ENCODE measurements at places on chromosomes 4 and X. TPM values are rescaled to one million over a fixed set of nuclear protein-coding genes. Genes with fewer than 3 reads are reported as not detected.

DNA sequence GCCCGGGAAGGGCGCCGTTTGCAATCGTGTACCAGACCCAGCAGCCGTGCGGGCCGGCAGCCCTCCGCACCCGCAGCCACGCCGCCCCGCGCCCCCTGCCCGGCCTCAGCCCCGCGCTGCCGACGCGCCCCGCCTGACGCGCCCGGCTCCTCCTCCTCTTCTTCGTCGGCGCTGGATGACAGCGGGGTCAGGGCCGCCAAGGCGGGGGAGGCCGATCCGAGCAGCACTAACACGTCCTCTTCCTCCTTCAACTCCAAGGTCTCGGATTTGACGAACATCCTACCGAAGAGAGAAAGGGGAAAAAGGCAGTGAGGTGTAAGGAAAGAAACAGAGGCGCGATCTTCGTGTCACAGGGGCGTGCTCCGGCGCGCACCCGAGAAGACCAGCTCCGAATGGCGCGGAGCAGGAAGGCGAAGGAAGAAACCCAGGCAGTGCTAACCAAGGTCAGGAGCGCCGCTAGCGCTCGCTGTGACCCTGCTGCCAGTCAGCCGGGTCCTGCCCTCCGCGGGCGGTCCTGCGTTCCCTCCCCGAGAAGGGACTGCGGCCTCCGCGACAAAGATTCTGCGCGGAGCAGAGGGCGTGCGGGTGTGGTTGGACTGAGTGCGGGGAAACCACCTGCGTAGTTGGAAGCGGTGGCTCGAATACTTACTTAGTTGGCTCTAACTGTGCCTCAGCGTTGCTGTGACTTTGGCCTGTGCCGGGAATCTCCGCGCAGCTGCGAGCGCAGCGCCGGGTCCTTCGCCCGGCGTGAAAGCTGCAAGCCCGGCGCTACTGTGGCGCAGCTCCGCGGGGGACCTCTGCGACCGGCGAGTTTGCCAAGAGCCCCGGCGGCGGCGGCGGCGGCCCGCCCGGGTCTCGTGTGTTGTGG lies 548 bp downstream of the NEUROG2 start:
- peak; percentile 17 for DNase-seq

DNA sequence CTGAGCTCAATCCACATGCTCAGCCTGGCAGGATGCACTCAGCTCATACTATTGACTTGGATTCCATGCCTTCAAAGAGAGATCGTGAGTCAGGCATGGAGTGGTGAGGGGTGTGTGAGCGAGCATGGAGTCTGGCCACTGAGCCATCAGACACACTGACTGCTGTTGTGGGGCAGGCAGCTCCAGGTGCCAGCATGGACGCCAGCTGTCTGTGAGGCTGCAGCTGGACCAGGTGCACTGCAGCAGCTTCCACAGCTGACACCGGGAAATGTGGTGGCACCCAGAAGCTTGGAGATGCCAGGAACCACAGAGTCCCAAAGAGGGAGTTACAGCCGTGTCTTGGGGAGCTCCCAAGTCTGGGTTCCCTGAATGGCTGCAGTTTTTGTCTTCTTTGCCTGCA lies 1026.4 kb upstream of the ADGRL3 start:
- no peak for DNase-seq

DNA sequence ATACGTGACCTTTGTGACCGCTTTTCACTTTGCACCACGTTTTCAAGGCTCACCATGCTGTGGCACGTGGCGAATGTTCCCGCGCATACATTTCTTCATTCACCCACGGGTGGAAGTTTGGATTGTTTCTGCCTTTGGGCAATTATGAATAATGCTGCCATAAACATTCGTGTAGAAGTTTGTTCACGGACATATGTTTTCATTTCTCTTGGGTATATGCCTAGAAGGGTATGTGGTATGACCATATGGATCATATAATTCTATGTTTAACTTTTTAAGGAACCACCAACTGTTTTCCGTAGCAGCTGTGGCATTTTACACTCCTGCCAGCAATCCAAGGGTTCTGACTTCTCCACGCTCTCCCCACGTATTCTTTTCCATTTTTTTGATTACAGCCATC lies 60.9 kb upstream of the MXD4 start:
- no peak for DNase-seq

DNA sequence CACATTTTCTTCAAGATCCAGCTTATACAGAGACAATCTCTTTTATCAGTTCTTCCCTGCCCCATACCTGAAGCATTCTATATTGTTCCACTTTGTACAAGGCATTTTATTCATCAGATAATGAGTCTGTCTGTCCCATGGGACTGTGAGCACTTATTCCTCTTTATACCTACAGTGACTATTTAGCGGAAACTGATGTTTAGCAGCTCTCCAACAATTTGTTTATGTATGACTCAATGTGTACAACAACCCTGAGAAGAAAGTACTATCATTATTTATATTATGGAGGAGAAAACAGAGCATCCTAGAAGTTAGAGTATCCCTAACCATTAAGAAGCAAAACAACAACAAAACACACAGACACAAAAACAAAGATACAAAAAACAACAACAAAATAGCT lies 306.5 kb downstream of the PRDM5 start:
- DNase-seq = no peak

- no peak for DNase-seq
Observed at GRCh38 chr4:122689972-122690371, 42.5 kb upstream of the BBS12 start.

DNA sequence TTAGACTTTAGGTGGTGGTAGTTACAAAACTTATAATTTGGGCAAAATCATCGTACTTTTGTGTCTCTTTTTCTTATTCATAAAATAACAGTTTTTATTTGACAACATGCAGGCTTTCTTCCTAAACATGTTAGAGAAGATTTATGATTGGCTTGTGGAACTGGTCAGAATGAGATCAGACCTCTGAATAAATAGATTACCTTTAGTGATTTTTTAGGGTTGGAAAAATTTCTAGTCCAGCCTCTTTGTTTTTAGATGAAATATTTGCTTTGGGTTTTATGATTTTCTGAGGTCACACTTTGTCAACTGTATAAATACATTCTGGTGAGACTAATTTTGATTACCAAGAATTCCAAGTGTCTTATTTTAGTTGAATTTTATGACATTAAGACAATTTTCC lies 29.2 kb downstream of the MOB1B start:
- DNase-seq = no peak

DNA sequence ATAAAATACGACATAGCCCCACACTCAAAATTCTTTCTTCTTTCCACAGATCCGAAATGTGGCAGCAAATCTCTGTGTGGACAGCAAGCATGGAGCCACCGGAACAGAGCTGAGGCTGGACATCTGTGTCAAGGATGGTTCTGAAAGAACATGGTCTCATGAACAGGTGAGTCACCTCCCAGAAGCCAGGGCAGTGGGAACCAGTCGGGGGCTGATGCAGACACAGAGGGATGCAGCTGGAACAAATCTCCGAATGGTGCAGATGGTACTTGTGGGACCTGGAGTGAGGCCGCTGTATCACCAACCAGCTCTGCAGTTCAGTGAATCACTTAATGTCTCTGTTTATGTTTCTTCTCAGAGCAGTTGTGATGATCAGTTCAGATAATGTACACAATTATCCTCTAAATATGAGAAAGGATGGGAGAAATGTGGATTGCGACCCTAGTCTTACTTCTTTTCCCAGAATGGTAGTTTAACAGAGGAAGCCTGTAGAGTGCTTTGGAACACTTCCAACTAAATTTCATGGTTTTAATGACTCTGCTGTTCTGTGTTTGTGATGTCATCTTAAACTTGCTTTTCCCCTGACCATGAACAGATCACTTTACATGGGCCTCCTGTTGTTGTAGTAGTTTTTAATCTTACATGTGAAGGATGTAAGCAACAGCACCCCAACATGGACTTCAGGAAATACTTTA lies 159.3 kb upstream of the GALNT7 start:
- peak; percentile 28 for DNase-seq

DNA sequence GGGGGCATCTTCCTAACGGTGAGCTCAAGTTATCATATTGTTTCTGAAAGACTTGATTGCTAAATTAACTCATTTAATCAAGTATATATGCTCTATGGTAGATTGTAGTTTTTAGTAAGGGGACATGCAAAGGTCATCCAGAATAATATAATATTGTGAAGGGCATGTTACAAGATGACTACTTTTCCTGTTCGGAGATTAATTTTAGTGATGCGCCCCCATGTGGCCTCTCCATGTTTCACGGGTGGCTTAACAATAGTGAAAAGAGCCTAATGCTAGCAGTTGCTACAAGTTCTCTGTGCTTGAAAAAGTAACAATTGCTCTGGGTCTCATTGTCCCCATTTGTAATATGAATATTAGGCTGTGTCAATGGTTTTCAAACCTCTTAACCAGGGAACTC lies 12.2 kb downstream of the SMPX start:
- no peak for DNase-seq

GRCh38 chrX:9651737-9652136 lies 113.9 kb downstream of the GPR143 start:
- DNase-seq = no peak

DNA sequence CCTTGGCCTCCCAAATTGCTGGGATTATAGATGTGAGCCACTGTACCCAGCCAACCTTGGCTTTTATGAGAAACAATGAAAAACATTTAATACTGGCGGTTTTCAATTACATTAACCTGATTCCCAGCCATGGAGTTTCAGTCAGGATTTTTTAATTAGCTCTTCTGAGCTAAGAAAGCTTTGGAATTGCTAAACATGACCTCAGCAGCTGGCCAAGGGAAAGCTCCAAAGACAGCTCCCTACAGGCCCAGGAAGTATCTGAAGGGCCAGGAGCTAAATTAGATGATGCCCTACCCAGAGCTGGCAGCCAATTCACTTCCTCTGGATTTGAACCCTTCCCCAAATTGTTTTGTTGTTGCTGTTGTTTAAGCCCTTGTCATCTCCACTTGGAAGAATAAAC lies 26.5 kb upstream of the FUNDC1 start:
- DNase-seq = no peak

- DNase-seq = no peak
Observed at GRCh38 chr4:21011106-21011505, 310.8 kb downstream of the PACRGL start.

- peak; percentile 80 for DNase-seq
Observed at GRCh38 chr4:24211856-24212255, 322.0 kb upstream of the PPARGC1A start.

DNA sequence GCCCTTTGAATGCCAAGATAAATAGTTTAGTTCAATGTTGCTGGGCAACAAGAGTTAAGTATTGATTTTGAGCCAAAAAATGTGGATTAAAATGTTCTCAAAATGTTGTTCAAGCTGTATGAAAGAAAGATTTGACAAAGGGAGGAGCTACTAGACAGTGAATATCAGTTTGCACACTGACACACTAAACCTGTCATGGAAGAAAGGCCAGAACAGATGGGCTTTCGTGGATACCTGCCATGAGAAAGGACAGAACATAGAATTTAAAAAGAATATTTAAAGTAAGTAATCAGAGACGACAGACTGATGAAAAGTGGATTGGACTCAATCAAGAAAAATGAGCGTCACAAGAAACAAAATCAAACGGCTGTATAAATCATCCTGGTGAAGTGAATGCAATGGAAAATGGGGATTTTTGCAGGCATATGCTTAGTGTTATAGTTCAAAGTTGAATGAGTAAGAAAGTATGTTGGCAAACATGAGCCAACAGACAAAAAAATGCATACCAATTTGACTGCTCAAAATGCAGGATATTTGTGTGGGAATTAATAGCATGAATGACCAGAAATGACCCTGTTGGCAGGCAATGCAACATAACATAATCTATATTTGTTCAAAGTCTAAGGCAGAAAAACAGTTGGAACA lies 7.4 kb downstream of the PCDH18 start:
- DNase-seq = peak; percentile 51

GRCh38 chrX:131763674-131764073 lies 219.8 kb downstream of the OR13H1 start:
- peak; percentile 46 for DNase-seq

DNA sequence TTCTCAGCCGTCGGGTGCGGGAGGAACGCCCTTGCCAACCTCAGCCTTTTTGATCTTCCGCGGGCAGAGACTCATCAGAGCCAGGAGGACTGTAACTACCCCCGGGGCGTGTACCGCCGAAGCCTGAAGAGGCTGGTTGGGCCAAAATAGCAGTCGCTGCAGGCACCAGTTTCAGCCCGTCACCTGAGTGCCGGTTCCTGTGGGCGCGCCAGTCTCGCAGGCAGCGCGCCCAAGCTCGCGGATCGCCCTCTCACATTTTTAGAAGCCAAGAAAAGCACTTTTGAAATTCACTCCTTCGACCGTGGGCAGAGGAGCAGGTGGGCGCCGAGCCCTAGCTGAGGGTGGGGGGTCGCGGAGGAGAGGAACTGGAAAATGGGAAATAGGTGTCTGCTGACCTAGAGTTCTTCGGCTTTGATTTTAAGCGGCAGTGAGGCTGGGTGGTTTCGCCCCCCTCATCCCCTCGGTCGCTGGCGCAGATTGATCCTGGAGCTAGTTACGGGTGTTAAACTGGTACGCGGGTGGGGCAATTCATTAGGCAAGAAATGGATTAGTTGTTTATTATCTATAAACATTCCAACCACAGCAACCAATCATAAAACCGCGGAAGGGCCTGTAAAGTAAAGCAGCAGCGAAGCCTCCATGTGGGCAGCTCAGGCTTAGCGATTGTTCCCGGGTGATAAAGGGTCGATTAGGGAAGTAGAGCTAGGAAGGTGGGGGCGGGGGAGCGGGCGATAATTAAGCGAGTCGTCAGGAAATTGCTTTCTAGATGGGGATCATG lies 69.2 kb downstream of the FBXO8 start:
- no peak for DNase-seq

DNA sequence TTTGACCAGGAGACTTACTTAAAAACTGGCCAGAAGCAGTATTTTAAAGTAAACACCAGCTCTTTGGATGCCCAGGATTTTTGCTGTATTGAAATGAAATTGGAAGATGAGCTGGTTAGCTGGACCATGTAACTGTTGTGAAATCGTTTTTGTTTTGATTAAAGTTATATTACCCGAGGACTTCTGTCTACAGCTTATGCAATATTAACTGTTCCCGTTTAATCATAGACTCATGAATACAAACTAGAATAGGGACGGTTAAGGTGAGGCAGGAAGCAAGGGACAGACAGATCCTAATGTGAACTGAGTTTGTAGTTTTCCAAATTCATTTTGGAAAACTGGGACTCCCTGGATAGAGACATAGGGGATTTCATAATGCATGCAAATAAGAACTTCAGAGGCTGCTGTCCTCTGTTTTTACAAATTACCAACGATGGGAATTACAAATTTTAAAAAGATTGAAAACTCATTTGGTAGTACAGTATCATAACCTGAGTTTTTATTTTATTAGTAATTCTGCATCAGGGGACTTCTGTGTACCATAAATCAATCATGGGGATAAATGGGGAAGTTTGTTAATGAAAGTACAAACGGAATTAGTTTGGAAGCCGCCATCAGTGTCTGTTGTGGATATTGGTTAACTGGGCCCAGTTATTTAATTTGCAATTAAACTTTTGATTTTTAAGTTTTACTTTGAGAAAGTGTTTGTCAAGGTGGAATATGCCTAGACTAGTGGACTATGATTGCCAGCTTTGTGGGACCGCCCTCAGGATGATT lies 304.4 kb downstream of the AFF2 start:
- DNase-seq = no peak

Gene ESX1
- total RNA-seq = 0.84 TPM

Gene MED14
- total RNA-seq = 79.5 TPM

Gene PALLD
- total RNA-seq = 551 TPM

Gene TMPRSS11F
- total RNA-seq = not detected

Gene SCOC
- 60.8 TPM for total RNA-seq

Gene ATP11C
- 20.1 TPM for total RNA-seq

Gene LRP2BP
- 0.27 TPM for total RNA-seq

Gene FAM193A
- 27.1 TPM for total RNA-seq

Gene ARR3
- not detected for total RNA-seq

Gene LGI2
- total RNA-seq = 0.27 TPM
